ENCODE measurements at places on chromosomes 2 and 18. TPM values are rescaled to one million over a fixed set of nuclear protein-coding genes. Genes with fewer than 3 reads are reported as not detected.

- H3K36me3 ChIP-seq, result no peaks in the 10 kb centered on the region
- H3K4me1 ChIP-seq, result no peaks in the 10 kb centered on the region
- no peak overlapping the region for H3K4me3 ChIP-seq
- no peak overlapping the region for H3K27ac ChIP-seq
- no peak for DNase-seq
These were observed 228.2 kb downstream of the CCDC178 start for GRCh38 chr18:33212363-33212762.

DNA sequence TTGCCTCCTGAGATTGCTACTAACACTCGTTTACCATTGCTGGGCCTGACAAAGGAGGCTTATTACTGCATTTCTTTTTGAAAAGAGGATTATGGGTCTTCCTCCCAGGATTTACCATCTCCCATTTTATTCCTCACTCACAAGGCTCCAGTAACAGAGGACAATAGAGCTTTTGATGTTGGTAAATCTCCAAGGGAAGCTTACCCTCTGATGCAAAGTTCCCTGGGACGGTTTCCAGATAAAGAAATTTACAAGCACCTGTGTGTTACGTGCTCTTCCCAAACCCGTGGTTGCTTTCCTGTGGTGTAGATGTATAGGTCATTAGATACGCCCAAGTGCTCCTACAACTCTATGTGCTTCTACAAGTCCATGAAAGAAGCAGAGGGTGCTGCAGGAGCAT is 17.1 kb downstream of the VSNL1 start:
- H3K36me3 ChIP-seq, result no peaks in the 10 kb centered on the region
- DNase-seq, result no peak
- no peak overlapping the region for H3K27ac ChIP-seq
- H3K4me3 ChIP-seq, result no peak overlapping the region
- H3K27me3 ChIP-seq, result no peaks in the 10 kb centered on the region

- no peak overlapping the region for H3K4me3 ChIP-seq
- no peaks in the 10 kb centered on the region for H3K27me3 ChIP-seq
- no peak for DNase-seq
These were observed 2.4 kb upstream of the ARID5A start for GRCh38 chr2:96534141-96534540.

Gene SERPINB4
- total RNA-seq, result not detected

Gene PLEKHH2
- total RNA-seq, result not detected
